ENCODE measurements at places on chromosomes 7 and 10.

- DNase-seq = no peak
Observed at GRCh38 chr7:155108144-155108901, 38.2 kb downstream of the HTR5A start.

DNA sequence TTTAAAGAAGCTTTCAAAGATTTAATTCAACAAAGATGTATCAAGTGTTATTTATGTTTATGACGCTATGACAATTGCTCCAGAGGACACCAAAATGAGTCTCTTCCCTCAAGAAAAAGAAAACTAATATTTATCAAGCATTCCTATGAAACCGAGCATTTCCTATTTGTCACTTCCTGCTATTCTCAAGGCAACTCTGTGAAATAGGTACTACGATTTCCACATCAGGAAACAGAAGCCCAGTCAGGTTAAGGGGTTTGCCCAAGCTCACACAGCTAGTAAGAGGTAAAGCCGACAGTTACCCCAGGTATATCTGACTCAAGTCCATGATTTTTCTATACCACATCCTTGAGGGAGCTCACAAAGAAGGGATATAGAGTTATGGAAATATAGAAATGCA is 85.9 kb downstream of the TRIL start:
- DNase-seq = no peak

DNA sequence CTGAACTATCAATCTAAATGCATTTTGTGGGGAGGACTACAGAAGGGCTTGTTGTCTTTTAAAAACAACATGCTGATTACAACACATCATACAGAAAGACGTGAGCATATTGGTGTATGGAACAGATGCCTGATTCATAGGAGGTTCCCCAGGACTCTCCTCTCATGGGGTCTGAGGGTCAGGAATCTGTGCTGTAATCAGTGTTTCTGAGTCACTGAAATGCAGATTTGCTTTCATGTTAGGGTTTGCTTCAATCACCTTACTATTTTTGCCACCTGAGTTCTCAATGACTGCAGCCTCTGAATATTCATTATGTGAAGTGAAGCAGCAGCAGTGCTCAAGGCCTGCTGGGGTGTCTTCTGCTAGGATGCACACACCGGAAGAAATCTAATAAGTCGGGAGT is 550 bp upstream of the ANK3 start:
- DNase-seq = no peak

GRCh38 chr10:112842832-112843360 is 107.2 kb upstream of the TCF7L2 start:
- no peak for DNase-seq

DNA sequence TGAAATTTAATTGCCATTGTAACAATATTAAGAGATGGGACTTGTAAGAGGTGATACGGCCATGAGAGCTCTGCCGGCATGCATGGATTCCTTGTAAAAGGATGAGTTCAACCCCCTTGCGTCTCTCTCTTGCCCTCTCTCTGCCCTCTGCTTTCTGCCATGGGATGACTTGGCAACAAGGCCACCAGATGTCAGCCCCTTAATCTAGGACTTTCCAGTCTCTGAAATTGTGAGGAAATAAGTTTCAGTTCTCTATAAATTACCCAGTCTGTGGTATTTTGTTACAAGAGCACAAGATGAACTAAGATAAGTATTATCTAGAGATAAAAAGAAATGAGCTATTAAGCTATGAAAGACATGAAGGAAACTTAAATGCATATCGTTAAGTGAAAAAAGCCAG is 145.7 kb upstream of the AHR start:
- no peak for DNase-seq

DNA sequence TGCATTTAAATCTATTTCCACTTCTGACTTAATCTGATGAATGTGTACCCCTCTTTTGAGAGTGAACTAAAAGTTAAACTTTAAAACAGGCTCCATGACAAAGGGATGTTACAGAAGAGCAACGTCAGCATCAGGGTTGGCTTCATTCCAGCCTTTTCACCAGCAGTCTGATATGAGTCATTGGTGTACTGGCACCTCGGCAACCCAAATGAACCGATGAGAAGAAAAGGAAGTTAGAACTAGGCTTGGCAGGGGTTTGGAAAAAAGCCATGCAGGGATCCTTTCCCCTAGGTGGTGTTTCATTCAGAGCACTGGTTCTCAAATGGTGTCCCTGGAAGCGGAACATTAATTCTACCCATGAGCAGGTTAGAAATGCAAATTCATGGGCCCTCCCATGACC is 53.6 kb downstream of the SEC61G start:
- DNase-seq = no peak

GRCh38 chr10:34397324-34397723 is 417.8 kb downstream of the PARD3 start:
- DNase-seq = no peak

DNA sequence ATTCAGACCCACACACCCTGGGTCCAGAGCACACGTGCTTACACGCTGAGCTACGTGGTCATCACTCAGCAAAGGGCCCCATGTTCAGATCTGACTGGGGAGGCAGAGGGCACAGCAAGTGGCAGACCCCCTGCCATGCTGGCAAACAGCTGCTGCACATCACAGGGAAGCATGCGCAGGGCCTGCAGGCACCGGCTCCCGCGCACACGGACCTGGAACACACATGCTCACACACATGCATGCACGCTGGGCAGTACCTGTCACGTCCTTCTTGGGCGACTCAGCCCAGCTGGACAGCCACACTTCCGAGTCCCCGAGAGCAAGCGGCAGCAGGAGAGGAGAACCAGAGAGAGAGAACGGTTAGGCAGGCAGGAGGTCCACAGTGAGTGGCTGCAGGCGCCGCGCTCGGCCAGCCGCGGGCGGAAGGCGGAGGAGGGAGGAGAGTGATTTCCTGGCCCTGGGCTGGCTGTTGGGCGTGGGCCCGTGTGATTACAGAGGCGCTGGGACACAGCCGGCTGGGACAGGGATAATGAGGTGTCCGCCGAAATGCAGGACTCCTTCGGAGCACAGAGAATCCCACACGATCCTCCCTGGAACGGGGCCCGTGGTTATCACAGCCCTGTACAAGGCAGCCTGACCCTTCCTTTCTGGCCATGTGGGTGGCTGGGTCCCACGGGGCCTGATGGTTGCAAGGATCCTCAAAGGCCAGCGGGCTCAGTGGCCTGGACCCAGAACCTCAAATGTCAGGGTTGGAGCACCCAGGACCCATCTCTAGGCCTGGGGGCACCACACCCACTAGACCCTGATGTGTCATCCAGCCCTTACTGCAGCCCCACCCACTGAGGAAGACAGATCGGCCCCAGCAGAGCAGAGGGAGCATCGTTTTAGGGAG is 175.1 kb downstream of the NEURL1 start:
- DNase-seq = no peak

DNA sequence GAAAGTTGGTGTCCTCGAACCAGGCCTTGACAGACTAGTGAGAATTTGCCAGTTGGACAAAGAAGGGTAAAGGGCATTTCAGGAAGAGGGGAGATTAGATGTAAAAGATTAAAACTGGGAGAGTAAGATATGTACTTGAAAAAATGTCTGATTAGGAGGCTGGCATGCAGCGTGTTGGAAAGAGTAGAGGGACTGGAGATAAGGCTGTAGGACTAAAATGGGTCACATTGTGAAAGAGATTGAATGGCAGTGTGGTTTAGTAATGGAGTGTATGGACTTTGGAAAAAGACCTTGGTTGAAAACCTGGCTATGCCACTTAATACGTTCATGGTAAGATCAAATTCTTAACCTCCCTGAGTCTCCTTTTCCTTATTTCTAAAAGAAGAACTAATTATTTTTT is 14.1 kb downstream of the CREM start:
- DNase-seq = no peak

DNA sequence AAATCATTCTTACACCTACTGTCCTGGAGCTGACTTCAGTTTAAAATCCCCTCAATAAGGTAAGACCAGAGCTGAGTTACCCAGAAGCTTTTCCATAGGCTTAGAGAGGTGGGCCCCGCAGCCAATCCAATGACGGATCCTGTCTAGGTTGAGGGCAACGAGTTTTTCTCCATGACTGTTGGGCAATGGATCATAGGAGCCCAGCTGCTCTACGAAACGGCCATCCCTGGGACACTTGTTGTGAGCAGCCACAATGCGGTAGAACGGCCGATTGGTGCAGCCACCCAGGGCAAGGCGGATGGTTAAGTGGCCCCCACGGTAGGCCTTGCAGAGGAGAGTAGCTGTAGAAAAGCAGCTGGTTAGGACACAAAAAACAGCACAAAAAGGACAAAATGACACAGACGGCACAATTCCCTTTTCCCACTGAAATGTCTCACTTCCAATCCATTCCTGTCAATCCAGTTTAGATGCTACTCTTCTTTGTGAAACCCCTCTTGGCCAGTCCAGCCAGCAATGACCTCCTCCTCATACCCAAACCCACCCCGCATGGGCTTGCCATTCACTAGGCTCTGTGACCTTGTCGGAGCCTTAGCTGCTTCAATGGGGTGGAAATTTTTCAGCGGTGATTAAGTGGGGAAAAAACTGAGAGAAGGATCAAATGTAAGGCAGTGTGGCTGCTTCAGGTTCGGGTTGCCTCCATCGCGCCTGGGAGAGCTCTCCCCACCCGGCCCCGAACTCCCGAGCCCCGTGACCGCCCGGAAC is 580 bp downstream of the MRPS16 start:
- peak; percentile 28 for DNase-seq

DNA sequence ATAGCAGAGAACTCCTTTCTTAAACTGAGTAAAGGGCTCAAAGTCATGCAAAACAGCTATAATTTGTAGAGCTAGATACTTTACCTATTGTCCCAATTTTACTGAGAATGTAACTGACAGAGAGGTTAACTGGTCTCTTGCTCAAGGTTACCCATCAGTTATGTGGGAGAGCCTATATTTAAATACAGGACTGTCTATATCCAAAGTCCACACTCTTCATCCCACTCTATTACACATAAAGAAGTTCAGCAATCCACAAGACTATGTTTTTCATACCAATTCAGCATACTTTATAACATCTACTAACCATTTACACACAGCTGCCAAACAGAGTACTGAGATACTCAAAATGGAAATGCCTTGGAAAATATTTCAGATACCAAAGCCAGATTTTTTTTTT is 100.2 kb downstream of the MICU1 start:
- no peak for DNase-seq

- DNase-seq = no peak
Observed at GRCh38 chr10:29437871-29438270, 149.0 kb downstream of the LYZL1 start.

DNA sequence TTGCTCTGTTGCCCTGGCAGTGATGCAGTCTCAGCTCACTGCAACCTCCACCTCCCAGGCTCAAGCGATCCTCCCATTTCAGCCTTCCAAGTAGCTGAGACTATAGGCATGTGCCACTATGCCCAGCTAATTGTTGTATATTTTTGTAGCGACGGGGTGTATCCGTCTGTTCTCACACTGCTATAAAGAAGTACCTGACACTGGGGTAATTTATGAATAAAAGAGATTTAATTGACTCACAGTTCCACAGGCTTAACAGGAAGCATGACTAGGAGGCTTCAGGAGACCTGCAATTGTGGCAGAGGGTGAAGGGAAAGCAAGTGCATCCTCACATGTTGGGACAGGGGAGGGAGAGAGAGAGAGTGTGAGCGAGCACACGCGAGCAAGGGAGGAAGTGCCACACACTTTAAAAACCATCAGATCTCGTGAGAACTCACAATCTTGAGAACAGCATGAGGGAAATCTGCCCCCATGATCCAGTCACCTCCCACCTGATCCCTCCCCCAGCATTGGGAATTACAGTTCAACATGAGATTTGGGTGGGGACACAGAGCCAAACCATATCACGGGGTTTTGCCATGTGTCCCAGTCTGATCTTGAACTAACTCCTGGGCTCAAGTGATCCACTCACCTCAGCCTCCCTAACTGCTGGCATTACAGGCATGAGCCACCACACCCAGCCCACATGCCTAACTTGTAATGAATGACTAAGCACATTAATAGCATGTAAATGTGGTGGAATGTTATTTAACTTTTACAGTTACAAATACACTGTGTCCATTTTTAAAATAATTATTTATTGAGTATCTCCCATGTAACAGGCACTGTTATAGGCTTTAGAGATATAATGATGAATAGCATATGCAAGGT is 65.5 kb downstream of the RALA start:
- no peak for DNase-seq

DNA sequence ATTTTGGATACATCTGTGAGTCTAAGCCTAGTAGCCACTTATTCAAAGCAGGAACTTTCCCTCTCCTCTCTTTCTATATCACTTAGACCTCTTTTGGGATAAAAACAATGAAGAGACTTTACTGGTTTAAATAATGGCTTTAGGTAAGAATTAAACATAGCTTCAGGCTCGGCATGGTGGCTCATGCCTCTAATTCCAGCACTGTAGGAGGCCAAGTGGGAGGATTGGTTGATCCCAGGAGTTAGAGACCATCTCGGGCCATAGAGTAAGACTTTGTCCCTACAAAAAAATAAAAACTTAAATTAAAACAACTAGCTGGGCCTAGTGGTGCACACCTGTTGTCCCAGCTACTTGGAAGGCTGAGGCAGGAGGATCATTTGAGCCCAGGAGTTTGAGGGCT is 304.3 kb downstream of the THSD7A start:
- no peak for DNase-seq

- no peak for DNase-seq
Observed at GRCh38 chr10:118924493-118924892, 105.0 kb upstream of the NANOS1 start.

DNA sequence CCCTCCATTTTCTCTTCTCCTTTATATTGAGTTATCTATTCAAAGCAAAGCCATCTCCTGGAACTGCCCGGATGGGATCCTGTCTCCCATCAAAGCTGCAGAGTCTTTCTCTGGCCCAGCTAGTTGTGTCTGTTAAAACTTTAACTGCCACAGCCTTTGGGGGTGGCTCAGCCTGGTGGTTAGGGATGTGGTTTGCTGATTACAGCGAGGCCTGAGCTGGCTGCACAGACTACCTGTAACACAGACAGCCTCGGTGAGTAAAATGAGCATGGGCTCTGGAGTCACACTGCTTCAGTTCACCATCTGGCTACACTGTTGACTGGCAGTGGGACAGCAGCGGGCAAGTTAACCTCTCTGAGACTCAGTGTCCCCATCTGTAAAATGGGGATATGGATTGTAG is 18.4 kb upstream of the HABP2 start:
- no peak for DNase-seq

Measured in WERI-Rb-1 (cell line).